ENCODE measurements at places on chromosomes 2 and 18.

GRCh38 chr2:136639651-136640050, 125.7 kb upstream of the THSD7B start:
- DNase-seq = no peak

GRCh38 chr18:34650121-34650545, 60.0 kb upstream of the DTNA start:
- peak; percentile 20 for DNase-seq

GRCh38 chr2:240687741-240688552, 3.7 kb upstream of the AQP12A start:
- DNase-seq = no peak

GRCh38 chr2:121017396-121017795, 267.6 kb downstream of the TFCP2L1 start:
- no peak for DNase-seq

GRCh38 chr18:64183665-64184064, 34.8 kb upstream of the LINC00305 start:
- DNase-seq = no peak

GRCh38 chr2:239639421-239640185, 238.8 kb upstream of the HDAC4 start:
- DNase-seq = no peak

GRCh38 chr2:4553241-4553640, 849.9 kb downstream of the DCDC2C start:
- no peak for DNase-seq

DNA sequence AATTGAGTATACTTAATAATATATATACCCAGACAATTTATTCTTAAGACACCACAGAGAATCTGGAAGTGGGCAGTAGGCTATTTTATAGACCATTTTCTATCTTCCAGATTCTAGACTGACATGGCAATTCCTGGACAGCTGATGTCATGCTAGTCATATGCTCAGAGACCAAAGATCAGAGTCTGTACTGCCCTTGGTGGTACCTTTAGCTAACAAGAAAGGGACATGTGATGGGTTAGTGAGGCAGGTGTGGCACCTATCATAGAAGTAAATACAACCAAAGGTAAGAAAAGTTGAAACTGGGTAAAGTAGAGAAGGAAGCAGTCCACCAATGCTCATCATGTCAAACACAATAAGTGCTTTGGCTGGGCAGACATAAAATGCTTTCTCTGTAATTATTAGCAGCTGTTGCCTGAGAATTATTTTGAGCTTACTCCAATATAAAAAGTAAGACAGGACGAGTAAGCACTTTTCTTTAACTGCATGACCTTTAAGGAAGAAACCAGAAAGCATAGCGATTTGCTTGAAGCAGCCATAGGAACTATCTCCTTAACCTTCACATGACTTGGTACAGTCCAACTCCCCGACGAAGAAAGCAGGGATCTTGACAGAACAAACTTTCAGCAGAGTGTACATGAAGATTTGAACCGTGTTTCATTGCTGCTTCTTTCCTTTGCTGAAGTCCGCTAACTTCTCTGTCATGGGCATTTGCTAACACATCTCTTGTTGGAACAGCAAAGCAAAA, 47.1 kb downstream of the SLC40A1 start:
- no peak for DNase-seq

- DNase-seq = no peak
These were observed 112.3 kb downstream of the LNPK start for GRCh38 chr2:175889701-175890302.

- DNase-seq = no peak
These were observed 44.8 kb downstream of the CAB39 start for GRCh38 chr2:230757476-230757875.

DNA sequence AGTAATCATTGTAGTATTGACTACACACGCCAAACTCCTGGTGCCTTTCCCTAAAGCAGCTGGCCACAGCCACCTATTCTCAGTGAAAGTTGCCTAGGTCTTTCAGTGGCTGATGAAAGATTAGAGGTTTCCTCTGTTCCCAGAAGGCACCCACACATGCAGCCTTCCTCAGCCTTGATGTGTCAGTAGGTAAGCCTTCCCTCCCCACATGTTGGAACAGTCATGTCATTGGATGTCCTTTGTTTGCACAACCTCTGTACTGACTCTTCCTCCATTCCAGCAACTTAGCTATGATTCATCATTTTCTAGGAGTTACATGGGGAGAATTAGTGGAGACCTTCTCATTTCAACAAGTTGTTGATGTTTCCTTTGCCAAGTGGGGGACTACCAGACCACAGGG, 630.8 kb upstream of the SLC39A10 start:
- DNase-seq = no peak

GRCh38 chr2:86253424-86253823, 54.2 kb downstream of the MRPL35 start:
- no peak for DNase-seq

DNA sequence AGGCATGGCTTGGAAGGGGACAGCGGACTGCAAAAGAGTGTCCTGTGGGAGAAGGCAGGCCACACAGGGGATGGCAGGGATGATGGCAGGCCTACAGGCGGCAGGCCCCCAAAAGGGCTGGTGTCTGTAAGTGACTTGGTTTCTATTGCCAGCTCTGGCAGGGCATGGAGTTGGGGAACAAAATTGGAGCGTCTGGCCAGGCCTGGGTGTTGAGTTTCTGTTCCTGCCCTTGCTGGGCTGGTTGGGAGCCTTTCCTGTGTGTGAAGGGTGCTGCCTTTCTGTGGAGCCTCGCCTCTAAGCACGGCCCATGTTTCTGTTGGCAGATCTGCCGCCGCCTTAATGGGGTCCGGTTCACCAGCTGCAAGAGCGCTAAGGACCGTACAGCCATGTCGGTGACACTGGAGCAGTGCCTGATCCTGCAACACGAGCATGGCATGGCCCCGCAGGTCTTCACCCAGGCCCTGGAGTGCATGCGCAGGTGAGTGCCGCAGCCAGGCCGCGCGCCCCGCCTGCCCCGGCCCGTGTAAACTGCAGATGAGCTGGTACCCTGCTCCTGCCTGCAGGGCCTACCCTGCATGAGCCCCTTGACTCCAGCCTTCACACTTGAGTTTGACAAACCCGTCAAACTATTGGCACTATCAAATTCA, 31.5 kb downstream of the COA5 start:
- no peak for DNase-seq

DNA sequence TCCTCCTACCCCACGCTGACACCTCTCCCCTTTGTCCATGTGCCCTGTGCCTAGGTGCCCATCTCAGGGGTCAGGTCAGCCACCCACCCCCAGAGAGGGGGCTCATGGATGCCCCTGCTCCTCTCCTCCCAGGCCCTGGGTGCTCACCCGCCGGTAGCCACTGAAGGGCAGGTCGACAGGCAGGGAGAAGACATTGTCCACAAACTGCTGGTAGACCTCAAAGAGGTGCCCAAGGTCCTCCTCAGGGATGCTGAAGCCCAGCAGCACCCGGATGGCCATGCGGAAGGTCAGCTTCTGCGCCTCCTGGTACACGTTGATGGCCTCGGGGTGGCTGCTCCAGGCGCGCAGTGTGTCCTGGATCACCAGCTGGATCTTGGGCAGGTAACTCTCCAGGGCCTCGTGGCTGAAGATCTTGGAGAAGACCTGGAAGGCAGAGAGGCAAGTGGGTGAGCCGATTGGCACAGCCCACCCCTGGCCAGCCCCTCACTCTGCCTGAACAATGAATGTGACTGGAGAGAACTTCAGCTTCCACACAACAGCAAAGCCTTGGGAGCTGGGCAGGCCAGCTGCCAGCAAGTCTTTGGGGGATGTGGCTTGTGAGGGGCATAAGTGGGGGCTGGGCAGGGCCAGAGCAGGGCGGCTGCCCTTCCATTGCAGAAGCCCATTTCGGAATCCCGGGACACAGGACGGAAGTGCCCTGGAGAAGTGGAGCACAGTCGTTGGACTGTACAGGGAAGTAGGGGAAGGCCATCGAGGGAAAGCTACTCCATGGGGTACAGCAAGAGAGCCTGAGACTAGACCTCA, 12.5 kb downstream of the CYP26B1 start:
- DNase-seq = no peak

GRCh38 chr2:31294196-31294595, 60.2 kb downstream of the EHD3 start:
- no peak for DNase-seq

GRCh38 chr2:241965931-241966412, 96.4 kb downstream of the RTP5 start:
- peak; percentile 75 for DNase-seq

GRCh38 chr18:41731884-41732283, 223.2 kb upstream of the PIK3C3 start:
- DNase-seq = no peak

DNA sequence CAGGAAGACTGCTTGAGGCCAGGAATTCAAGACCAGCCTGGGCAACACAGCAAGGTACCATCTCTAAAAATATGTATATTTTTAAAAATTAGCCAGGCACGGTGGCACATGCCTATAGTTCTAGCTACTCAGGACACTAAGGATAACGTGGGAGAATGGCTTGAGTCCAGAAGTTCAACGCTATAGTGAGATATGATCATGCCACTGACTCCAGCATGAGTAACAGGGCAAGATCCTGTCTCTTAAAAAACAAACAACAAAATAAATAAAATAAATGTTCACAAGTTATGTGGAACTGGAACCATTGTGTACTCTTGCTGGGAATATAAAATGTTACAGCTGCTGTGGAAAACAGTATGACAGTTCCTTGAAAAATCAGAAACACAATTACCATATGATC, 47.2 kb downstream of the USP34 start:
- DNase-seq = no peak

DNA sequence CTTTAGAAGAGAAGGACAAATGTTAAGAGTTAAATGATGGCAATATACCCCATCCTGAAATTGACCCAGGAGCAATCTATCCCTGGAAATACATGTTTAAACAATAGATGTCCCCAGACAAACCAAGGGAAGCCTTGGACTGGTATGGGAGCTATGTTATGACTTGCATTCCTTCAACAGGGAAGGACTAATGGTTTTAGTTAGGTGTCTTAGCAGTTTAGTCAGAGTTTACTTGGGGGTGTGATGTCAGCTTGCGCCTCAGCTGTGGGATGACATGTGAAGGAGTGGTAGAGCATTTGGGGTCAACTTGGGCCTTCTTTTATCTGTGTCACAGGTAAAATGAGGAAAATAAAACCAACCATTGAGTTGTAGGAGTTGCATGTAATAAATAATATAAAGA, 36.8 kb downstream of the SPC25 start:
- no peak for DNase-seq

DNA sequence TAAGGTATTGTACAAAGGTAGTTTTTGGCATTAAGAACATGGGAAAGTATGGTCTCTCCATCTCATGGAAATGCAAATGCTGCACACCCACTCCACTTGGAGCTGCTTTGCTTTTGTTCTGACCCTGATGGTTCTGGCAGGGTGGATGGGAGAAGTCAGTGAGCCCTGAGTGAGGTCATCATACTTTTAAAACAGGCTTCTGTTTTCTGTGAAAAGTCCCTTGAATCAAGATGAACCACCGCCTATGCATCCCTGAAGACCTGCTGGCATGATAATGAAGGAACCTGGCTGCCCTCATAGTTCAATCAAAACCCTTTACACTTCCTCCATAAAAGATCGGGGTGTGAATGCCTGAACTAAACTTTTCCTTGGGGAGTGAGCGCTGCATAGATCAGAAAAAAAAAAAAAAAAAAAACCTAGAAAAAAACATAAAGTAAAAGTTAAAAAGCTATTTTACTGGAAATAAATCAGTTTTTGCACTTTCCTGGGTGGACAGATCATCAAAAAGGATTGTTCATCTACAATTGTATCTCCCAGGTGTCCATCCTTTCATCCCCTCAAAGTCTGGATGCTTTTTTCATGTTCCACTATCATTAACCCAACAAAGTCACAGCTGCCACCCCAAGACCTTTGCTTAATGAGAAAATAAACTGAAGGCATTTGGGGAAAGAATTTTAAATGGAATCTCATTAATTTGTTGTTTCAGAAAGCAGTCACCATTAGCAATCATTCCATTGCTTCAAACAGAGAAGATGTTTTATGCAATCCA, 728.1 kb upstream of the DDX18 start:
- no peak for DNase-seq

GRCh38 chr2:218815244-218815637, 16.4 kb downstream of the PRKAG3 start:
- DNase-seq = peak; percentile 57

DNA sequence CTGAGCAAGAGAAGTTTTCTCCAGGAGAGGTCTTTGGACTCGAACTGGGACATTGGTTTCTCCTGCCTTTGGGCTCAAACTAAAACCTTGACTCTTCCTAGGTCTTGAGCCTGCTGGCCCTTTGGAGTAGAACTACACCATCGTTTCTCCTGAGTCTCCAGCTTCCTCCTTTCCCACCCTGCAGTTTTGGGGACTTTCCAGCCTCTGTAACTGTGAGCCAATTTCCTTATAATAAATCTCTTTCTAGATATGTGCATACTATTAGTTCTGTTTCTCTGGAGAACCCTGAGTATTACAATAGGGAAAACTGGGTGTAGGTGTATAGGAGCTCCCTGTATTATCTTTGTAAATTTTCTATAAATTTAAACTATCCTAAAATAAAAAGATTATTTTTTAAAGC, 219.8 kb upstream of the AGAP1 start:
- DNase-seq = no peak

All from adrenal gland (tissue), 19 donors.